ENCODE measurements at places on chromosomes 1 and 21.

DNA sequence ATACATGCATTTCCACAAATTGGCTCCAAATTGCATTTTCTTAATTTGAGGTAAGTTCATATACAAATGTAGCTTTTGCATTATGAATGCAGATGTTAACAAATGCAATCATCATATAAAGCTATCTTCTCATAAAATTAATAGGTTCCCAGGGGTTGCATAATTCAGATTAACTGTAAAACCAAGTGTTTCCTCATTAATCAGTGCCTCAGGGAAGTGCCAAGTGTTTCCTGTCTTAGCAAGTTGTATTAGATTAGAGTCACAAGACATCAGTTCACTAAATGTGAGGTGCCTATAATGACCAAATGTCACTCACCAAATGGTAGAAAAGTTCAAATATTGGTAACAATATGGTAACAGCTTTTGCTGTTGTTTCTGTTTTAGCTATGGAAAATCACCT lies 140.8 kb downstream of the PTGER3 start:
- DNase-seq: no peak

- no peak for DNase-seq
Observed at GRCh38 chr1:91851130-91852010, 34.6 kb downstream of the TGFBR3 start.

- no peak for DNase-seq
Observed at GRCh38 chr1:30735124-30735523, 11.7 kb upstream of the MATN1 start.

DNA sequence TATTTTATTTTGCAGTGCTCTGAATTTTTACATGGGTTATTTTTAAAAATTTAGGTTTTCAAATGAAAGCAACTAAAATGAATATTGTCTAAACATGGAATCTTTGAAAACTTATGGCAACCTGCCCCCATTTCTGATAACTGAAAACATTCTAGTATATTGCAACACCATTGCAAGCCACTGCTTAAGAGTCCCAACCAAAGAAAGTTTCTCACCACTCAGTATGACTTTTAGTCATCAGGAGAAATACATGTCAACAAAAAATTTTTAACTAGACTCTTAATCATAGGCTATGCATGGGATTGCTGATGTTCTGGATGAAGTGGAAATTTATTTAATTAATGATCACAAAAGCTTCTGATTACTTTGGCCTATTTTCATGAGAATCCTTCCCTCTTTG lies 112.1 kb downstream of the TNFSF18 start:
- DNase-seq: no peak

GRCh38 chr1:214552174-214552608 lies 789 bp upstream of the PTPN14 start:
- no peak for DNase-seq

- no peak for DNase-seq
Observed at GRCh38 chr1:201715351-201715750, 113.6 kb upstream of the IPO9 start.

DNA sequence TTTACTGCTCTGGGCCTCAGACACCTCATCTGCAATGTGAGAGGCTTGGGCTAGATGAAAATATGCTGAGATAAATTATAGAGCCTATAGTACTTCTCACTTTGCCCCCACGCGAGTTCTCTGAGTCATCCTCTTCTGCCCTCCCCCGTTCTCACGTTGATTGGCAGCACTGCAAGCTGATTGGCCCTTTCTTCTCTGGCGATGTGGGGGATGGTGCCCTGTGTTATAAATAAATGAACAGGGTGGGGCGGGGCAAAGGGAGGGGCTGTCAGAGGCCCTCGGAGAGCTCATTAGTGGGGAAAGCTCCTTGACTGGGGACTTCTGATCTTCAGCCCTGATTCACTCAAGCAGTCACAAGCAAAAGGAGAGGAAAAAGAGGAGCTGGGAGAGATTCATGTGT lies 64.3 kb upstream of the ZC3H12A start:
- DNase-seq: no peak
